Activated CD4-positive, alpha-beta T cell treated with anti-CD3 and anti-CD28 coated beads, Interleukin-2, amount 10 ng/mL, durations not matched to agents 24 days and 14 days (primary cell): ENCODE measurements at places on chromosomes 7 and 10. TPM values are rescaled to one million over a fixed set of nuclear protein-coding genes. Genes with fewer than 3 reads are reported as not detected.
A peak's percentile ranks its signal among the peaks of the same experiment; 100 is the strongest.

- no peak for DNase-seq
Observed at GRCh38 chr7:28748346-28748745, 209.8 kb downstream of the TRIL start.

DNA sequence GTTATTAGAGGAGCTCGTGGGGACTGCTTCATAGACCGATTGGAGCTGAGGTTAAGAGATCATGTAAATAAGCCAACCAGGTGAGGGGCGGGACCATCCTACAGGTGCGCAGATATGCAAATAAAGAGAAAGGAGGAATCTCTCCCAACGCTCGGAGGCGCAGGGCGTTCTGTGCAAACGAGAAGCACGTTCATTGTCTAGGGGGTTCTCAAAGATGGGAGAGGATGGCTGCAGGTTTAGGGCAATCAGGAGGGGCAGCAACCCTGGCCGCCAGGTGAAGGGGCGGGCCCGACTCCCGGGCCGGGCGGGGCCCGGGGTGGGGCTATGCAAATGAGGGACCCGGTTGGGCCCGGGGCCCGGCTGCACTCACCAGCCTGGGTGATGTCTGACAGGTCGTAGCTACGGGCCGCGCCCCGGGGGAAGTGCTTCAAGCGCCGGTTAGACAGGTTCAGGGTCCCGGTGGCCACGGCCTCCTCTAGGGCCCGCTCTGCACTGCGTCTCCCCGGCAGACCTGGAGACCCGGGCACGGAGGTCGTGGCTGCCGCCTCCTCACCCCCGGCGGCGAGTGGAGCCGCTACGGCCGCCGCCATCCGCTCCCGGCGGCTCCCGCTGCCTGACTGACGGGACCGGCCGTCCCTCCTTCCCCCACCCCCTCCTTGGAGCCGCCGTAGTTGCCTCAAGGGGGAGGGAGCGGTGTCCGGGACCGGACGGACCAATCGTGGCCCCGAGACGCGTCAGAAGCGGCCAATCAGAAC is at the start of gene LRCH4:
TSS of gene LRCH4 (minus strand) at position 619 of the 755 bp plus-strand sequence. CDS start at position 590, 29 bp downstream.
- peak; percentile 92 for DNase-seq

DNA sequence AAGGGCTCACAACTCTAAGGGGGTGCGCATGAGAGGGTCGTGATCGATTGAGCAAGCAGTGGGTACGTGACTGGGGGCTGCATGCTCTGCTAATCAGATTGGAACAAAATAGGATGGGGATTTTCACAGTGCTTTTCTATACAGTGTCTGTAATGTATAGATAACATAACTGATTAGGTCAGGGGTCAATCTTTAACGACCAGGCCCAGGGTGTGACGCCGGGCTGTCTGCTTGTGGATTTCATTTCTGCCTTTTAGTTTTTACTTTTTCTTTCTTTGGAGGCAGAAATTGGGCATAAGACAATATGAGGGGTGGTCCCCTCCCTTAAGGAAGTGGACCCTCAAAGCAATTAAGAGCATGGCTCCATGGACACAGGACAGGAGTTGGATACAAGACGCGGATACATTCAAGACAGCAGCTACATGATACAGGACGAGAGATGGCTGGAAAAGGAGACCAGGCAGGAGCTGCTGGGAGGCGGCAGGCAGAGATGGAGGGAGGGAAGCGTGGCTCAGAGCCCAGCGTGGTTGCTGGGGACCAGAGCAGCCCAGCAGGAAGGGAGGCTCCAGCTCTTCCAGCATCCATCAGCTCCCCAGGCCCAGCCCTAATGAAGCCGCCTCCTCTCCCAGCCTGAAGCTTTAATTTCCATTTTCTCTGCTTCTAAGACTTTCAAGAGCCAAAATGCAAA is 31.6 kb downstream of the GSDME start:
- DNase-seq = no peak

- DNase-seq = no peak
Observed at GRCh38 chr10:29609696-29610095, 25.1 kb downstream of the SVIL start.

- peak; percentile 91 for DNase-seq
Observed at GRCh38 chr7:74094224-74095101, 10.9 kb downstream of the LIMK1 start.

GRCh38 chr10:97072851-97073665 is 112.7 kb downstream of the SLIT1 start:
- DNase-seq = peak; percentile 93

DNA sequence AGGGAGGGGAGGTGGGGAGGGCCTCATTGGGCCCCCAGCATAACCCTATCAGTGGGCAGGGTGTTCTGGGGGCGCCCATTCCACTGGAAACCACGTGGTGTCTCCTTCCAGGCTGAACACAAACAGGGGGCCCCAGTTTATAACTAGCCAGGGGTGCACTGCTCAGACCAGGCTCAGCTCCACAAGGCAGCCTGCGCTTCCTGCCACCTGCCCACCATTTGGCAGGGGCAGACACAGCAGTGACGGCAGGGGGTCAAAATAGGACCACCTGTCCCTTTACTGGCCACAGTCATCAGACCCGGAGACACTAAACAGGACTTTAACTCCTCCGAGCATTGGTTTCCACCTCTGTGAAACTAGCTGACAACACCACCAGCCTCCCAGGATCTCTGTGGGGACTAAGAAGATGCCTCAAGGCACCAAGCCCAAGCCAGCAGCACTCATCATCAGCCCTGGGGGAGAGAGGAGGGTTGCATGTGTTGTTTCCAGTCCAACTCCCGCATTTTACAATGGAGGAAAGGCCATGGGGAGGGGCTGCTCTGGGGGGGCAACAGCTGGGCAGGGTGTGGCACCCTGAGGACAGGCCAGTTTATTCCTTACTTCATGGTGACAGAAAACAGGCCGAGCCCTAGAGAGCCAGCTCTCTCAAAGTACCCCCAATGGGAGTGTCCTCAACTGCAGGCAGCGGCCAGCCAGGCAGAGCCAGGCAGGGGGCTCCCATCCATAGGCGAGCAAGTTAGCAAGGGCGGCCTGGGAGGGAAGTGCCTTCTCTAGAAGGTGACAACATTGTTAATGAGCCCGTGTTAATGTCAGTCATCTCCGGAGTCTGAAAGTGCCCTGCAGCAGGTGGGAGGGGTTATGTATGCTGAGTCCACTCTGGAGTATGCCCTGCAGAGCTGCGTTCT is 127.6 kb downstream of the TNS3 start:
- DNase-seq = no peak

- no peak for DNase-seq
Observed at GRCh38 chr10:119940487-119940886, 48.0 kb downstream of the SEC23IP start.

DNA sequence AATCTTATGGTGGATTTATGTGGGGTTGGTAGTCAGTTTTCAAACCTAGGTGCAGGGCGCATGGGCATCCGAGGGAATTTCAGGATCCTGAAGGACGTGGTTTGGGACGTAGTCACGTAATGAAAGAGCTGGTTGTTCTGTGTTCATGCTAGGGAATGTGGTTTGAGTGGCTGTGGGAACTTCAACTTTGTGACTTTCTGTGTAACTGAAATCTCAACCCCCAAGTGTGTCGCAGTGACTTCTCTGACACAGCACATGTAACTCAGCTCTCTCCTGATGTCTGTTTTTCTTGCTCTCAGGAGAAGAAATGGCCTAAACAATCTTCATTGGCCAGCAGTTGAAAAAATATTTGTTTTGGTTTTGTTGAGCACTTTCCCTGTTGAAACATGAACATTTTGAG is 199.0 kb downstream of the PTEN start:
- DNase-seq = no peak

DNA sequence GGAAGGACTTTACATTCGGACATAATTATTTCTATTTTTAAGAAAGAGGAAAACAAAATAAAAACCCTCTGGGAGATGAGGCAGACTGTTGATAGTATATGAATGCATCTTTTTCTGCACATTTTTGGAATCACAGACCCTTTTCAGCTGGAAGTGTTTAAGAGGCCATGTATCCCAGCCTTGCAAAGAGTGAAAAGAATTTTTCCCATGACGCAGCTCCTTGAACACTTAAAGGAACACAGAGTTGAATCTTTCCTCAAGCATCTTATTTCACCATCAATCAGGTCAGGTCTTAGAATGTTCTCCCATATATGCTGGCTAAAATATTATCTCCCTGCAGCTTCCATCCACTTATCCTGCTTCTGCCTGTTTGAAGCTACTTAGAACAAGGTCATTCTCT is 45.9 kb upstream of the PAPSS2 start:
- no peak for DNase-seq

DNA sequence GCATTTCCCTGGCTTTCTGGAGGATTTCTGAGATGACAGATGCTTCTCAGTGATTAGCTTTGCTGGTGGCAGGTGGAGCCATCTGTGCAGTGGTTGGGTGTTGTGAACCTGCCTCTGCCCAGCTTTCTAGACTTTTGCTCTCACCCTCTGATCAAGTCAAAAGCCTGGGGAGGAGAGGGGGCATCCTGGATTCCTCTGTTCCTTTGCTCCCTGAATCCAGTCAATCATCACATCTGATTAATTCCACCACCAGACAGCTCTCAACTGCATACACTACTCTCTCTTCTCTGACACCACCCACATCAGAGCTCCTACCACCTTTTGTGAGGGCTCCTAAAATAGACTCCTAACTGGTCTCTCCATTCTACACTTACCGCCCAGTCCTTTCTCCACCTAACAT is 283.5 kb downstream of the WDR11 start:
- DNase-seq = no peak

DNA sequence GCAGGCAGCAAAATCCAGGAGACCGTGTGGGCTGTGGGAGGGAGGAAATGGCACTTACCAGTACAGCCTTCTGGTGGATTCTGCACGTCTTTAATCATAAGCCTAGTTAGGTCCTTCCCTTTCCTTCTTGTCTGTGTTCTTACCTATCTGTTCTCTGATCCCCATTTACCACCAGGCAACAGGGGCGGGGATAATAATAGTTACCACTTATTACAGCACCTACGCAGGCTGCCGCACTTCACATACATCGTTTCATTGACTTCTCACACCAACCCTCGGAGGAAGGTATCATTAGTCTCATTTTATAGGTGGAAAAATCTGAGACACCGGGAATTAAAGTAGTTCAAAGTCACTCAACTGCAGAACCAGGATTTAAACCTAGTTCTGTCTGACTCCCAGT is 4.5 kb upstream of the EPHA1 start:
- no peak for DNase-seq

DNA sequence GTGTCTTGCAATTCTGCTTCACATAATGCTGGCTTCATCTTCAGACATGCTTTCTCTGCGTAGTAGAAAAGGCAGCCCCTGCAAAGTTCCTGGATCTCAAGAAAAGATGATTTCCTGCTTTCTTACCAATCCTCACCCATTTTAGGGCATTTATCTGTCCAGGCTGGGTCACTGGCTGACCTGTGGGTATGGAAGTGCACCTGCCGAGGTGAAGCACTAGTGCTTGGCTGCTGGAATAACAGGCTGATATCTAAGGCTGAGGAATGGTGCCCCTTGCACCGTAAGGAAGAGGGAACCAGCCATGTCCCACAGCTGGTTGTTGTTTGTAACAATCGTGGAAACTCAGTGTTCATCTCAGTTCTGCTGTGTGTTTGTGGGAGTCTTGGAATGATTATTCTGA is 138.0 kb upstream of the KLF6 start:
- no peak for DNase-seq

GRCh38 chr7:104629408-104629807 is 301.0 kb downstream of the LHFPL3 start:
- DNase-seq = no peak

GRCh38 chr10:71035511-71036296 is 147.3 kb upstream of the PCBD1 start:
- no peak for DNase-seq

DNA sequence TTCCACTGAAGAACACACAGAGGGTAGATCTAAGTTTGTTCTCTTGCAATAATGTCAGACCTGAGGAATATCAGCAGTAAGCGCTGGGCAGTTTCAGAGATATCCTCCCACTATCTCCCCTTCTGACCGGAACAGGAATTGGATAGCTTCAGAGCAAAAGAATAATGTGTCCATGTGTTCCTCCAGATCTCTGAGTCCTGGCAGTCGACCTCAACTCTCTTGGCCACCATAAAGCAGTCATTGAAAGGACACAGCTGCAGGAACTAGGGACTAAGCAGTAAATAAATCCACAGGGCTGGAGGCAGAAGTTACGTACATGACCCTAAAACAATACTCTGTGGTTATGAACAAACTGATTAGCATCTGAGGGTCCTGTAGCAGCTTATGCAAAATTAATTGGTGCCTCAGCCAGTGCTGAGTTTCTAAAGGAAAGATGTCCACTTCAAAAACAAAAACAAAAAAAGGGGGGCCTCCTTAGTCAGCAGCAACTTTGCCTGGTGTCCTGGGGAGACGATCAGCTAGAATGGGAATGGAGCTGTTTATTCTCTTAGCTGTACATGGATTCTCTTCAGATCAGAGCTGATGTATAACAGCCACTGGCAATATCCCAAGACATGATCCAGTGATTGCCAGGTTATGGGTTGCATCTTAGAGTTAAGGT is 6.4 kb upstream of the PRTFDC1 start:
- DNase-seq = no peak

DNA sequence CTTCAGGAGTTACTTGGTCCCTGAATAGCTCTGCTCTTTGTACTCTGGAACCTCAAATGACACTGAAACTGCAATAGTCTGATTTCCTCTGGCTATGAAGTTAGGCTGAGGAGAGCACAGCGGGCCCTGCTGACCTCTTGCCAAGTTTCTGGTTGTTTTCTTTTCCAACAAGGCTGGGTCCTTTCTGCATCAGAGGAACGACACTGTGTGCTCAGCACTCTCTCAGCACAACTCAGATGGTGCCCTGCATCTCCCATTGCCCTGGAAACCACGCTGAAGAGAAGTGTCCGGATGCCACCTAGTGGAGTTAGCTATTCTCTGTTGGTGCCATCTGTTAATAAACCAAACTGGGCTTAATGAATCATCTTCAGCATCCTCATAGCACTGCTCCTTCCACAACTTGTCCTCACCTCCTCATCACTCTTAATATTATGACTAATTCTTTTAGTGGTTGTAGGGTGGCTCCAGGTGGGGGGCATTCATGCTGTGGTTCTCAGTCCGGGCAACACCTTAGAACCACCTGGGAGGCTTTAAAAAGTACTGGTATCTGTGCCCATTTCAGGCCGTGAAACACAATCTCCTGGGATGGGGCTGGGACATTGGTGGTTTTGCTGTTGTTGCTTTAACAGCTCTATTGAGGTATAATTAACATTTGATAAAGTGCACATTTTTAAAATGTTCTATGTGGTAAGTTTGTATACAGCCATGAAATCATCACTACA is 8.2 kb upstream of the EFCAB10 start:
- DNase-seq = peak; percentile 86

DNA sequence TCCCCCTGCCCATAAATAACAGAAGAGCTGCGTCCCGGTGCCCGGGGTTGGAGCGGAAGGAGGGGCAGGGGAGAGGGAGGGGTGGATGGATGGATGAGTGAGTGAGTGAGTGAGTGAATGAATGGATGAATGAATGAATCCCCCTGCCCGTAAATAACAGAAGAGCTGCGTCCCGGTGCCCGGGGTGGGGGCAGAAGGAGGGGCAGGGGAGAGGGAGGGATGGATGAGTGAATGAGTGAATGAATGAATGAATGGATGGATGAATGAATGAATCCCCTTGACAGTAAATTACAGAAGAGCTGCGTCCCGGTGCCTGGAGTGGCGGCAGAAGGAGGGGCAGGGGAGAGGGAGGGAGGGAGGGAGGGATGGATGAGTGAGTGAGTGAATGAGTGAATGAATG is 7.6 kb upstream of the UNCX start:
- no peak for DNase-seq

GRCh38 chr7:29480934-29481651 is 82.5 kb upstream of the PRR15 start:
- no peak for DNase-seq

Gene TMEM139
- total RNA-seq = 0.38 and 0.42 TPM in 2 replicates

Gene SYT15
- total RNA-seq = 1.3 and 1.8 TPM in 2 replicates

Gene NRP1
- 5.0 TPM in 2 replicates for total RNA-seq

Gene SEMA4G
- total RNA-seq = 1.4 and 1.8 TPM in 2 replicates

Gene GPC2
- 6.3 and 7.9 TPM in 2 replicates for total RNA-seq

Gene DEPP1
- 3.3 and 4.3 TPM in 2 replicates for total RNA-seq

Gene UTF1
- 0.17 and 0.19 TPM in 2 replicates for total RNA-seq

Gene NXPH1
- total RNA-seq = not detected in 2 replicates

Gene TUBB8
- not detected in 2 replicates for total RNA-seq

Gene DHX32
- 14.0 and 17.0 TPM in 2 replicates for total RNA-seq
